ENCODE measurements at places on chromosomes 2 and 18.

DNA sequence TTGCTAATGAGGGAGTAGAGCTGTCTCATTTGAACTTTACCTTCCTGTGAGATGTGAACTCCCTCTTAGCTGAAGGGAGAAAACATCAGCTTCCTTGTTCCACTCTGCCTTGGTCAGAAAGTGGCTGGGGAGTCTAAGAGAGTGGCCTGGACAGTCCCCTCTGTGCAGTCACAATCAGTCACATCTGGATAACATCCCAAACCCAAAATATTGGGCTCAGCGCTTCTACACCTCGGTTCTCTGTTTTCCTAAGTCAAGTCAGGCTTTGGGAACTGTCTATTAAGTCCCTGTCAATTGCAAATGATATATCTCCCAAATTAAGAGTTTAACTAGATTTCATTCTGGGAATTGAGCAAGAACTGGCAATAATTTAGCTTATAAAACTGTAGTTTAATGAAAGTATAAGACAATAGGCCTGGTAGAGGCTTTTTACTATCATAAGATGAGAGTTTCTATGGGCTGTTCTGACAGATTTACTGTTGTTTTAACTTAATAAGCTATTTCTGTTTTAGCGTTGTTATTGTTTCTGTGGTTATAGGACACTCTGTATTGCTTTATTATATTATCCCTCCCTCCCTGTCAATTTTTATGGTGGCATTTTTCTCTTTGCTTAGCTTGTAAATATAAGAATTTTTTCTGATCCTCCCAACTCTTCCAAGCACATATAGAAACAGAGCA, 135.1 kb upstream of the LHCGR start:
- DNase-seq, result no peak

GRCh38 chr2:161207941-161208340, 47.7 kb downstream of the TANK start:
- no peak for DNase-seq

GRCh38 chr2:60936757-60937156, 55.4 kb downstream of the REL start:
- DNase-seq, result no peak

- DNase-seq, result no peak
Measured at GRCh38 chr18:10060841-10061240, 147.0 kb downstream of the VAPA start.

- DNase-seq, result no peak
Measured at GRCh38 chr18:62953663-62954062, 238.3 kb downstream of the PHLPP1 start.
